ENCODE measurements at places on chromosomes 2 and 18.

DNA sequence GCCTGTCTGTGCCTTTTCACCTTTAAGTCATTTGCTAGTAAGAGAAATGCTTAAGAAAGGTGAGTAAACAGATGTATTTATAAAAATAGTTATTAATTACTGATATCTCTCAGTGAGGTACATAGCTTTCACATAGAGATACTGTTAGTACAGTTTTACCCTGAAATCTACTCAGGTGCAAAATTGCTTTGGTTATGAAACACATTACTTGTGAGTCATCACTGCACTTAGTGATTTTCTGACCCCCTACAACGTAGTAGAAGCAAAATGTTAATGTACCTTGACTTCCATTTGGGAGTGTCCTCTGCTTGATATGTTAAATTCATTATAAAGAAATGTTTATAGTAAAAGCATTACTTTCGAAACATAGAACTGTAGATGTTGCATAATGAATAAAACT lies 6.5 kb downstream of the GLS start:
- DNase-seq, result no peak

DNA sequence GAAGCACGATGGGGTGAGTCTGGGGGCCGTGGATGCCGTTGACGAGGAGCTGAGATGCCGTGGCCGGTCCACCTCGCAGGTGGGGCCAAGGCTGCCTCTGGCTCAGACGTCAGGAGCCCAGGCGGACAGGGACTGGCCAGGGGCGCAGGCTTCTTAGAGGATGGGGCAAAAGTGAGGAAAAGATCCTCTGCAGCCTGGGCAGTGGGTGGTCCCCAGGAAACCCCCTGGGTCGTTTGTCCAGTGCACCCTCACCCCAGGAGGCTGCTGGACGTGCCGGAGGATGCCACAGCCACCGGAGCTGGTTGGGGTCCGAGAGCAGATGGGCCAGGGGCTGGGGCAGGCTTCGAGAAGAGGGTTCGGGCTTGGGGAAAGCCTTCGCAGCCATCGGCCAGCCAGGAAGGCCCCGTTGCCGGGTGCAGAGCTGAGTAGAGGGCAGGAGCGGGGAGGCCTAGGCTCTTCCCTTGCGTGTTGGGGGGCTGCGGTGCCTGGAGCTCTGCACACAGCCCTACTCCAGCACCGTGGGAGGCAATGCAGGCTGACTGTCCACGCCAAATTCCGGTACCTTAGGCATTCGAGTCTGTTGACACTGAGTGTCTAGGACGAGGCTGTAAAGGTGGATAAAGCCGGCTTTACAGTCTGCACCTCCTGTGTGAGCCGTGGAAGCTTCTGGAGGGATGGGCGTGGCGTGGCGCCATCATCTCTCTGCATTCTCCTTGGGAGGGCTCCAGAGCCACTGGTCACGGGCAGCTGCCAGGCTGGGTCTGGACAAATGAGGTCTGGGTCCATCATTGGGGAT lies 18.8 kb downstream of the GPC1 start:
- DNase-seq, result no peak

DNA sequence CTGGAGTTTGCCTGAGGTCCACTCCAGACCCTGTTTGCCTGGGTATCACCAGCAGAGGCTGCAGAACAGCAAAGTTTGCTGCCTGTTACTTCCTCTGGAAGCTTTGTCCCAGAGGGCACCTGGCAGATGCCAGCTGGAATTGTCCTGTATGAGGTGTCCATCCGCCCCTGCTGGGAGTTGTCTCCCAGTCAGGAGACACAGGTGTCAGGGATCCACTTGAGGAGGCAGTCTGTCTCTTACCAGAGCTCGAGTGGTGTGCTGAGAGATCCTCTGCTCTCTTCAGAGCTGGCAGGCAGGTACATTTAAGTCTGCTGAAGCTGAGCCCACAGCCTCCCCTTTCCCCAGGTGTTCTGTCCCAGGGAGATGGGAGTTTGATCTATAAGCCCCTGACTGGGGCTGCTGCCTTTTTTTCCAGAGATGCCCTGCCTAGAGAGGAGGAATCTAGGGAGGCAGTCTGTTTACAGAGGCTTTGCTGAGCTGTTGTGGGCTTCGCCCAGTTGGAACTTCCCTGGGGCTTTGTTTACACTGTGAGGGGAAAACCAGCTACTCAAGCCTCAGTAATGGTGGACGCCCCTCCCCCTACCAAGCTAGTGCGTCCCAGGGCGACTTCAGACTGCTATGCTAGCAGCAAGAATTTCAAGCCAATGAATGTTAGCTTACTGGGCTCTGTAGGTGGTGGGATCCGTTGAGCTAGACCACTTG lies 34.7 kb downstream of the TFPI start:
- DNase-seq, result no peak

- no peak for DNase-seq
Measured at GRCh38 chr2:8234757-8235374, 447.0 kb upstream of the ID2 start.

DNA sequence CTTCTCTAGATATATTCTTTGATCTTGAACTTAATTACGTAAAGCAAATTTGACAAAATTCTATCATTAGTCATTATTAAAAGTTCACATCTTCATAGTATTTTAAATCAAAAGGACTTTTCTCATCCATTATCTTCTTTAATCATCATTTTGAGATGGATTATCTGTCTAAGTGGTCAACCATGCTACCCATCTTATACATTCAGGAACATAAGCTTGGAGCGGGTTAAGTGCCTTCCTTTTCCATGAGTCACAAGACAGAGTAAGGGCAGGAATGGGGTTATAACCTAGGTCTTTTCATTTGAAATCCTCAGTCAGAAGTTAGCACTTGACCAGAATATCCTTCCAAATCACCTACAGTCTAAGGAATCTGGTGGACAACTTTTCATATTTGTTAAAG lies 297.1 kb downstream of the TCF4 start:
- no peak for DNase-seq

DNA sequence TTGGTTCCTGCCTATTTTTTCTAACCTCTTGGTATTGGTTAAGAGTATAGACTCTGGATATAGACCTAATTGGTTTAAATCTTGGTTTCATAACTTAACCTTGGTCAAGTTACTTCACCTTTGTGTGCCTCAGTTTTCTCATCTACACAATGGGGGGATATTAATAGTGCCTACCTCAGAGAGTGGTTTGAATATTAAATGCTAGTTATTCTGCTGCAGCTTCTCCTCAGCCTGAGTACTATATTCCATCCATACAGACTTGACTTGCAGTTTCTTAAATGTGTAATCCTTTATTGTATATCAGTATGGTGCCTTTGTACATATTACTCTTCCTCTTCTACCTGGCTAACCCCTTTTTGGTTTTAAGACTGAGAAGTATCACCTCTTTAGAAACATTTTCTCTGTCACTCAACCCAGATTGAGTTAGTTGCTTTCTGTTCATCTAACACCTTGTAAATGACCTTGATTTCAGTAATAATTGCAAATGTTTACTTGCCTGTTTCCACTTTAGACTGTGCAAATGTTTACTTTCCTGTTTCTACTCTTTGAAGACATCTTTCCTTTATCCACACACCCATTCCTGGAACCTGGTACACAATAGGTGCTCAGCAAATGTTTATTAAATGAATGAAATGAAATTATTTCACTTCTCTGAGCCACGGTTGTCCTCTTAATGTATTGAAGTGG lies 6.6 kb downstream of the ACVR2A start:
- no peak for DNase-seq

DNA sequence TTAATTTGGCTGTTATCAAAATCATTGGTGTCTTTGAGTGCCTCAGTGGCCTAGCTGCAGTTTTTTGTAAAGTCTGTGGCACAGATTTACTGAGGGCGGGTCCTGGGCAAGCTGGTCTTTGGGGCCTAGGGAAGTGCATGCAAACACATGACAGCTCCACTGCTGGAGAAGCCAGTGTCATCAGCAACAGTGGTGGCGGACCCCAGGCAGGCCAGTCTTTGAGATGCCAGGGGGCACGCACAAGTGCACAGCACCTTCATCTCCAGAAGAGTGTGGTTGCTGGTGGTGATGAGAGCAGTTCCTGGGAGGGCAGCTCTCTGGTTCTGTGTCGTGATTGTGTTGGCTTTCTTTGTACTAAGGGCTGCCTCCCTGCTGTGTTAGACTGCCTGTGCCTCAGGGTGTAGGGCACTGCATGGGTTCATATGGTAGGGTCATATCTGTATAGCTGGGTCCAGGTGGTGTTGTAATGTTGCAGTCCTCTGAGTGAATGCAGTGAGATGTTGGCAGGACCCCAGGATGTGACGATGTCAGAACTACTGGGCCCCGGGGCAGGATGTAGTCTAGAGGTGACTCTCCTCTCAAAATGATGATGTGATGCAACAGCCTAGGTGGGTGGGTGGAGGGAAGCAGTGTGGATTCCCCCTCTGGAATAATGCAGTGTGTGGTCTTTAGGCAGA lies 646.7 kb upstream of the CDH2 start:
- no peak for DNase-seq

DNA sequence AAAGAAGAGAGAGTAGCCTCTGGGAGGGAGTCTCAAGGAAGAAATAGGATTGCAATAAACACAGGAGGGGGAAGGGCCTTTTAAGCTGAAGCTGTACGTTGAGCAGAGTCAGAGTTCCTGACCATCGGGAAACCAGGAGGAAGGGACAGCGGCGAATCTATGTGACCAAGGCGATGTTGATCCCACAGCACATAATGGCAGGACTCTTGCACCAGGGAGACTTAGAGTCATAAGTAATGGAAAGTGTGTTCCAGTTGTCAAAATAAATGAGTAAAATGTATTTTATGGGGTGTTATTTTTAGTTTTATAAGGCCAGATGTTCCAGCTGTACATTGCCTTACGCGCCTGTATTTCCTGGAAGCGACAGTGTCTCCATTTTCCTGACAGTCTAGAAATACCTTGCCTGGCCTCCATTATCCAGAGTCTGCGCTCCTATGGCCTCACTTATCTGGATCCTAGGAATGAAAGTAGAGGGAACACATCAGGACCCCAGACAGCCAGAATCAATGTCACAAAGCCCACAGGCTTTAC lies 152.8 kb upstream of the COPS8 start:
- DNase-seq, result no peak

- no peak for DNase-seq
Measured at GRCh38 chr2:9327873-9328352, 95.4 kb downstream of the ITGB1BP1 start.

DNA sequence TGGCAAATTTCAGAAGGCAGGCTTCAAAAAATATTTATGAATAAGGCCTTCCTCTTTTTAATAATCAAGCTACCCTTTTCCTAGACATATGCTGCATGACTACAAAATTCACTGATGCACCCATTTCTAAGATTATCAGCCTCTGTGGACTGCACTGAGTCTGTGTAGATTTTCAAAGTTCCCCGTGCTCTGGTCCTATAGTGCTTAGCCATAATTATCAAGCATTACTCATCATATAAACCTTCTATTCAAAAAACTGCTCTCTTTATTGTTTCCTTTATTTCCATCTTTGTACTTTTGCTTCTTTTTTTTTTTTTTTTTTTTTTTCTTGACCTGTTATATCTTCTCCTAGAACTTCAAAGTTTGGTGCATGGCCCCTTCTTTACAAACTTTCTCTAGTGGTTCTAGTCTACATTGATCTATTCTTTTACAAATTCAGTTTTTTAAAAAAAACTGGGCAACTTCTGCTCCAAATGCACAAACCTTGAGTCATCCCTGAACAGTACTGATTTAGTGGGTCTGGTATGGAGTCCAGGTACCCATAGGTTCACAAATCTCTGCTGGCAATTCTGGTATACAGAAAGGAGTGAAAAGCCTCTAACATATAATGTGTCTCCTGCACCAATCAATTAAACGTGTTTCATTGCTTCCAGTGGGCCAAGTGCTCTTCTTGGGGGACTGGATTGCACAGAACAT lies 481.9 kb downstream of the NUP35 start:
- DNase-seq, result no peak

- DNase-seq, result no peak
Measured at GRCh38 chr2:71744781-71745180, 291.4 kb downstream of the DYSF start.

- DNase-seq, result no peak
Measured at GRCh38 chr18:70322928-70323327, 34.1 kb downstream of the SOCS6 start.

- DNase-seq, result no peak
Measured at GRCh38 chr2:132373391-132374135, 43.0 kb upstream of the GPR39 start.

DNA sequence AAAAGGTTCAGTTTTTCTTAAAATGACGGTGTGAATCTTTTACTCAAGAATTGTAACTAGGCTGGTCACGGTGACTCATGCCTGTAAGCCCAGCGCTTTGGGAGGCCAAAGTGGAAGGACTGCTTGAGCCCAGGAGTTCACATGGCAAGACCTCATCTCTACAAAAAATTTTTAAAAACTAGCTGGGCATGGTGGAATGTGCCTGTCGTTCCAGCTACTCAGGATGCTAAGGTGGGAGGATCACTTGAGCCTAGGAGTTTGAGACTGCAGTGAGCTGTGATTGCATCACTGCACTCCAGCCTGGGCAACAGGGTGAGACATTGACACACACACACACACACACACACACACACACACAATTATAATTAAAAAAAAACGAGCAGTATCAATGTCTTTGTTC lies 369.8 kb downstream of the DPP10 start:
- no peak for DNase-seq

GRCh38 chr2:78811955-78812610 lies 213.4 kb upstream of the REG3G start:
- no peak for DNase-seq

DNA sequence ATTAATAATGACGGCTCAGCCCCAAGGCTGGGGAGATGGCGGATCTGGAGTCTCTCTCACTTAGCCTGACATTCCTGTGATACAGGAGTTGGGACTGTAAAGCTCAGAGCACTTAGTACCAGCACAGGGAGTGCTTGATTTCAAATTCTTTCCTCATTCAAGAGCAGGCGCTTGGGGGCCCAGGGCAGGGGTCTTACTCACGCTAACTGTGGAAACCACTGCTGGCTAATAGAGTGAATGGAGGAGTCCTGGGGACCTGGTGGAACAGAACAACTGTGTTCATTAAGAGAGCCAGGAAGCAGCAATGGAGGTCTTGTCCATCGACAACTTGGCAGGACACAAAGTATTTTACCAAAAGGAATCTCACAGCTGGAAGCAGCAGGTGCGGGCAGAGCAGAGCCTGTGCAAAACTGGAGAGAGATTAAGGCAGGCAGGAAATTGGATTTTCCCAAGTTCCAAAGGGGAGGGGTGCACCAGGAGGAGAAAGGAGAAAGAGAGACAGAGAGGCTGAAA lies 358.9 kb downstream of the TNS1 start:
- no peak for DNase-seq

GRCh38 chr18:58455314-58456188 lies 173.3 kb downstream of the ALPK2 start:
- DNase-seq, result no peak

DNA sequence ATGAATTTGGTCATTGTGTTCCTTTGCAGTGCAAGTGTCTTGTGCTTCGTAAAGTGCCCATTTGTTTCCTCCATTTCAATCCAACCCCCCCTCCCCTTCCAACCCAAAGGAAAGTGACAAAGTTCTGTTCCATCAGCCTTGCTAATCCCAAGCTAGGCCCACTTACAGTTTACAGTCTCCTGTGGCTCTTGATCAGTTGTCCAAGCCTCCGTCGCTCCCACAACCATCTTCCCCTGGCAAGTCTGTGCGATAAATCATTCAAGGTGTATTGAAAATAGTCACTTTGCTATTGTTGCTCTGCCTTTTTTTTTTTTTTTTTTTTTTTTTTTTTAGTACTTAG lies 6.5 kb downstream of the POU3F3 start:
- DNase-seq, result no peak

Measured in stimulated activated CD8-positive, alpha-beta memory T cell treated with anti-CD3 and anti-CD28 coated beads, Interleukin-12 subunit alpha, Interleukin-12 subunit beta, amount 100 ng/mL, for 1 hour (primary cell).